Activated naive CD8-positive, alpha-beta T cell treated with anti-CD3 and anti-CD28 coated beads, Interleukin-2, amount 10 ng/mL, durations not matched to agents 7 days and 5 days (primary cell): ENCODE measurements at places on chromosomes 3 and 15. TPM values are rescaled to one million over a fixed set of nuclear protein-coding genes. Genes with fewer than 3 reads are reported as not detected.

The CNTN4 gene
- total RNA-seq: not detected

The ATOSA gene
- total RNA-seq: 65.1 TPM

The ZNF660 gene
- 0.65 TPM for total RNA-seq

The MAPKBP1 gene
- total RNA-seq: 36.6 TPM

The CHCHD4 gene
- total RNA-seq: 10.1 TPM

The PPP1R14D gene
- not detected for total RNA-seq

The NOP10 gene
- 143 TPM for total RNA-seq

The AADACL2 gene
- not detected for total RNA-seq

The SENP5 gene
- total RNA-seq: 37.5 TPM

The PGBD4 gene
- 4.5 TPM for total RNA-seq

The IL17RB gene
- total RNA-seq: 0.42 TPM

The CTNNB1 gene
- total RNA-seq: 139 TPM

The SEMA6D gene
- not detected for total RNA-seq

The UNC13C gene
- total RNA-seq: not detected

The CNTN6 gene
- total RNA-seq: not detected

The CD200R1 gene
- total RNA-seq: 11.4 TPM

The VGLL3 gene
- total RNA-seq: not detected

The PRSS50 gene
- total RNA-seq: not detected

The PLSCR2 gene
- not detected for total RNA-seq

The CCPG1 gene
- total RNA-seq: 18.8 TPM

The LMCD1 gene
- 0.69 TPM for total RNA-seq

The SLC15A2 gene
- total RNA-seq: 3.7 TPM

The WNT5A gene
- total RNA-seq: not detected

The SEC22C gene
- total RNA-seq: 52.5 TPM

The CFAP100 gene
- not detected for total RNA-seq

The ZDHHC19 gene
- not detected for total RNA-seq
